ENCODE measurements at places on chromosomes 3 and 15.

- no peaks in the 10 kb centered on the region for H3K36me3 ChIP-seq
- H3K27ac ChIP-seq, result no peak overlapping the region
- no peak overlapping the region for H3K4me3 ChIP-seq
- DNase-seq, result no peak
- peaks cover 14% of the 10 kb centered on the region for H3K4me1 ChIP-seq
Observed at GRCh38 chr3:133970339-133970738, 59.4 kb downstream of the SLCO2A1 start.

DNA sequence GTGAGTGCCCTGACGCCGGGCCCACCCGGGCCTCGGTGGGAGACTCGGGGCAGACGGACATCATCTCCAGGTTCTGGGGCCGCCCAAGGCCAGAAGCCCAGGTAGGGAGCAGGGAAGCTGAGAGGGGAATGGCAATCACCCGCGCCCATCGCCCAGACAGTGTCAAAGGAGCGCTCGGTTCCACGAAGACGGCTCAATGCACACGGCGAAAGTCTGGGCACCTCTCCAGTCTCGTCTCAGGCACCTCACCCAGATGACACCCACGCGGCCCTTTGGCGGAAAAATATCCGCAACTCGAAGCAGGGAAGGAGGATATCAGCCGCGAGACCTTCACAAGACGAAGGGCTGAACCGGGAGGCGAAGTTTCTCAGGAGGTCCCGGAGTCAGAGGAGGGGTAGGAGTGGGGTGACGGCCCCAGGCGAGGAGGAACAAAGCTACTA lies 916 bp downstream of the IL17RD start:
- H3K36me3 ChIP-seq, result no peaks in the 10 kb centered on the region
- H3K27me3 ChIP-seq, result peaks cover 3% of the 10 kb centered on the region
- peak overlapping the region; percentile 99 for H3K27ac ChIP-seq
- peak; percentile 33 for DNase-seq
- peaks cover 66% of the 10 kb centered on the region for H3K4me1 ChIP-seq

- peaks cover 59% of the 10 kb centered on the region for H3K36me3 ChIP-seq
- H3K27me3 ChIP-seq, result no peaks in the 10 kb centered on the region
- peaks cover 54% of the 10 kb centered on the region for H3K4me1 ChIP-seq
- DNase-seq, result no peak
- peak overlapping the region; percentile 72 for H3K4me3 ChIP-seq
Observed at GRCh38 chr3:66418475-66418931, 82.3 kb downstream of the LRIG1 start.

DNA sequence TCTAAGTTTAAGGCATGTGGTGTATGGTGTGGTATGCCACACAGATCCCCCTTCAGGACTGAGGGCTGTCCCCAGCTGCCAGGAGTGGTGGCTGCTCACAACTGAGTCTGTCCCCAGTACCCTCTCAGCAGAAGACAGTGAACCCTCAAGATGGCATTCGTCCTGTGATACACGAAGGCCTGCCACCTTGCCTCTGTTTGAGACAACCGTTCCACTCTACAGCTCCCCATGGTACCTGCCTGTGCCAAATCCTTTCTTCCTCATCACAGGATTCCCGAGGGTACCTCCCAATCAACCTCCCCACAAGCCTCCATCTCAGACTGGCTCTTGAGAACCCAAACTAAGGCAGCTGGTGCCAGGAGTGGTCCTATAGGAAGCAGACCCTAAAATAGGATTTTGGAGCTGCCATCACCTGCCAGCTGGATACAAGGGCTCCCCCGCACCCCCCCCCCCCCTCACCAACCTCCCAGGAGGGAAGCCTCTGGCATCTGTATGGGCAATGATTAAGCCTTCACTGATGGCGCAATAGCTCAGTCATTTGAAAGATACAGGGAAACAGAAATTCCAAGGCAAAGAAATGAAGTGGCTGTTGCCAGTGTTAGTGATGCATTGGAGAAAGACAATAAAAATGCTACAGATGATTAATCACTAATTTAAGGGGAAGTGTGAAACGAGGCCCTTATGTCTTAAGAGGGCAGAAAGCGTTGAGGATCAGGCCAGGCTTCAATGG lies 230.0 kb upstream of the LYSMD4 start:
- no peaks in the 10 kb centered on the region for H3K27me3 ChIP-seq
- H3K27ac ChIP-seq, result no peak overlapping the region
- H3K4me1 ChIP-seq, result peaks cover 4% of the 10 kb centered on the region

GRCh38 chr3:182808041-182808770 lies 14.9 kb downstream of the ATP11B start:
- H3K36me3 ChIP-seq, result no peaks in the 10 kb centered on the region
- DNase-seq, result no peak
- H3K27ac ChIP-seq, result no peak overlapping the region
- H3K27me3 ChIP-seq, result no peaks in the 10 kb centered on the region

DNA sequence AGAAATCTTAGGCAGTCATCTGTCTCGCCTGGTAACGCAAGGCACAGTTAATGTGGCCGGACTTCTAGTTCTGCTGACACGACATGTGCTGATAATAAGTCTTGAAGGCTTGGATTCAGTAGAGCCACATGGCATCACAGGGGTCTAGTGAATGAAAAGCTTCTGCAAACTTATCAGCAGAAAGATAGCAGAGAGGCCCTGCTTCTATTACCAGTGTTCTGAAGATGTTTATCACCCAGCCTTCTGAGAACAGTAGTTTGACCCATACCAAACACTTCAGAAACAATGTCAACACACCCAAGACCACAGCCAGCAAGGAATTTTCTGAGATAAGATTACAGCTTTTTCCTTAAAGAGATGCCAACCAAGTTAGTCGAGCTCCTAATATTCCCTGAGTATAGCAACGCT lies 102.7 kb upstream of the UMPS start:
- peaks cover 15% of the 10 kb centered on the region for H3K4me1 ChIP-seq
- no peak overlapping the region for H3K27ac ChIP-seq
- no peaks in the 10 kb centered on the region for H3K27me3 ChIP-seq
- H3K36me3 ChIP-seq, result no peaks in the 10 kb centered on the region
- DNase-seq, result no peak

GRCh38 chr3:146468234-146468633 lies 1.1 kb downstream of the PLSCR2 start:
- no peak for DNase-seq
- no peaks in the 10 kb centered on the region for H3K27me3 ChIP-seq
- no peak overlapping the region for H3K4me3 ChIP-seq

- no peaks in the 10 kb centered on the region for H3K27me3 ChIP-seq
- no peak overlapping the region for H3K4me3 ChIP-seq
- no peak overlapping the region for H3K27ac ChIP-seq
Observed at GRCh38 chr3:49378249-49378895, 20.2 kb upstream of the GPX1 start.

- no peak overlapping the region for H3K27ac ChIP-seq
- DNase-seq, result no peak
- H3K27me3 ChIP-seq, result no peaks in the 10 kb centered on the region
- peaks cover 19% of the 10 kb centered on the region for H3K4me1 ChIP-seq
- no peaks in the 10 kb centered on the region for H3K36me3 ChIP-seq
- H3K4me3 ChIP-seq, result no peak overlapping the region
Observed at GRCh38 chr3:78846718-78847117, 921.1 kb downstream of the ROBO1 start.

DNA sequence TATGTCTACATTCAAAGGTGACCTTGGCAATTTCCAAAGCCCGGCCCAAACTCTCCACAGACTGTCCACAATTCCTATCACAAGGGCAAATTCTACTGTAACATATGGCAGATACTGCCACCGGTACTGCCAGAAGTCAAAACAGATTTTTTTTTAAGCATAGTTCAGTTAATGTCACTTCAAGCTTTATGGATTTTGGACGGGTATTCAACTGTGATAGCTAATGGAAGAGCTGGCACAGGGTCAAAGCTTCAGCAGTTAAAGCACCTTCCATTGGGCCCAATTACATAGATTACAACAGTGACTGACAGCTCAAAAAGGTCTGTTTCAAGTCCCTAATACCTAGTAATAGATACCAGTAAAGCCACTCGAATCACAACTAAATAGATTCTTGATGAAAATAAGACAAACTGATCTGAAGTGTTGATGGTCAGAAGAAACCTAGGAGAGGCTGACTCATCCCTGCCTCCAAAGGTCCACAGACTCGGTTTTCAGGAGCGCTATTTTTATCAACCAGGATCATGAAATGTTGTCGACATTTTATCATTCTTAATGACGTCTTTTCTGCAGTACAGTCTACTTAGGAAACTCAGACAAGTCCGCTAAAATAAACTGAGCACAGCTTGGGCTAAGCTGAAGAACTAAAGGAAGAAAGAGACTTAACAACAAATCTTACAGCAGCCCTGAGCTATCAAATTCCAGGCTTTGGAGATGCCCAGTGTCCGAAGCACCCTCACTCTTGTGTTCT lies 38.7 kb downstream of the ANXA2 start:
- H3K4me1 ChIP-seq, result peaks cover 12% of the 10 kb centered on the region
- H3K4me3 ChIP-seq, result no peak overlapping the region
- no peak overlapping the region for H3K27ac ChIP-seq
- H3K27me3 ChIP-seq, result no peaks in the 10 kb centered on the region
- DNase-seq, result no peak

DNA sequence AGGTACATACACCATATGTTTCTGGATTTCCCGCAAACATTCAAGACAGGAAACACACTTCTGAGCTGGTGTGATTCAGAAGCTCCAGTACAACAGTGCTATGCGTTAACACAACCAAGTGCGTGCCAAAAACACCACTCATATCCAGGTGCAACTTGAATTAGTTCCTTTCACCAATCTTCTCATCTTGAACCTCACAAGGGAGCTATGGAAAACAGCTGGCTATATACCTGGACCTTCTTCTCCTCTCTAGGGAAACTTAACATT lies 31.3 kb downstream of the SUSD5 start:
- no peaks in the 10 kb centered on the region for H3K36me3 ChIP-seq
- H3K27me3 ChIP-seq, result no peaks in the 10 kb centered on the region
- DNase-seq, result no peak
- peaks cover 5% of the 10 kb centered on the region for H3K4me1 ChIP-seq

DNA sequence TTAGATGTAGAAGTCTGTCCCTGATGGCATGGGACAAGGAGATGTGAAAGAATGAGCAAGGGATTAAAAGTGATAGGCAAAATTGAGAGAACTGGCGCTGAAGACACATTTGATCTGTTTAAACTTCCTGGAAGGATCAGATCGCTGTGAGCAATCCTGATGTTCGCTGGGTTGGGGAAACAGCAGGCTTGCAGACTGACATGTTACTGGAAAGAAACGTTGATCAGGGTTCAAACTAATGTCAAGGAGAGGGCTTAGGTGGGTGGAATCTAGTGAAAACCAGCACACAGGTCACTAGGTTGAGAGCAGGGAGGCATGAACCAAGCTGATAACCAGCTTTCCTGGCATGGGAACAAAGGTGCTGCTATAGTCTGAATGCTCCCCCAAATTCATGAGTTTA lies 34.5 kb upstream of the SPTSSB start:
- no peak overlapping the region for H3K4me3 ChIP-seq
- H3K27me3 ChIP-seq, result no peaks in the 10 kb centered on the region
- no peak overlapping the region for H3K27ac ChIP-seq
- H3K4me1 ChIP-seq, result peaks cover 8% of the 10 kb centered on the region
- DNase-seq, result no peak

DNA sequence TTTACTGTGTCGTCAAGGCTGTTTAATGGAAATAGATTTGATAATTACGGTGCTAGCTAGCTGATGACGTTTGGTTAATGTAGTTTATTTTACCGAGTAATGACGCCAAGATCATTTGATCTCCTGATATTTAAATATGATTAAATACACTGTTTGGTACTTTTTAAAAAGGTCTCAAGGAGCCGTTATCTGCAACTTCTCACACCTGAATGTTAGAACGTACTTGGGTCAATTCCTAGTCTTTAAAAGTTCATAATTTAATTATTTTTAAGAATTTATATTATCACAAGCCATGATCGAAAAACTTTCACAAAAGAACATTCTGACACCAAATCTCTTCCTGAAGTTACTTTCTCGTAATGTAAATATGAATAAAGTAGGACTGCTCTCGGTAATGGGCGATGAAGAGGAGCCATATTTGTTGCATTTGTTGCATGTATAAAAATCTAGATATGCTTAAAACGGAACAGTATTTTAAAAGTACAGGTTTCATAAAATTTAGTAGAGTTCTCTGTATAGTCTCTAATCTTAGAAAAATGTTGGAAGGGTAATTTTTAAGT lies 16.2 kb upstream of the CHD2 start:
- no peak for DNase-seq
- H3K4me3 ChIP-seq, result peak overlapping the region; percentile 97
- peaks cover 64% of the 10 kb centered on the region for H3K4me1 ChIP-seq
- peaks cover 6% of the 10 kb centered on the region for H3K27me3 ChIP-seq
- peak overlapping the region; percentile 99 for H3K27ac ChIP-seq
- peaks cover 33% of the 10 kb centered on the region for H3K36me3 ChIP-seq

GRCh38 chr3:186532598-186533072 lies 11.5 kb downstream of the CRYGS start:
- DNase-seq, result peak; percentile 26
- H3K27ac ChIP-seq, result peak overlapping the region; percentile 100
- H3K4me1 ChIP-seq, result peaks cover 28% of the 10 kb centered on the region
- H3K27me3 ChIP-seq, result no peaks in the 10 kb centered on the region
- no peaks in the 10 kb centered on the region for H3K36me3 ChIP-seq

GRCh38 chr3:126883241-126883640 lies 99.7 kb upstream of the PLXNA1 start:
- peaks cover 39% of the 10 kb centered on the region for H3K4me1 ChIP-seq
- no peaks in the 10 kb centered on the region for H3K27me3 ChIP-seq
- peak overlapping the region; percentile 27 for H3K27ac ChIP-seq
- no peak overlapping the region for H3K4me3 ChIP-seq
- no peaks in the 10 kb centered on the region for H3K36me3 ChIP-seq

GRCh38 chr15:78739996-78740903 lies 71.0 kb downstream of the ADAMTS7 start:
- peaks cover 6% of the 10 kb centered on the region for H3K4me1 ChIP-seq
- peaks cover 2% of the 10 kb centered on the region for H3K27me3 ChIP-seq
- H3K4me3 ChIP-seq, result no peak overlapping the region
- peak; percentile 57 for DNase-seq
- H3K36me3 ChIP-seq, result no peaks in the 10 kb centered on the region
- no peak overlapping the region for H3K27ac ChIP-seq

GRCh38 chr15:67724691-67725375 lies 100.5 kb upstream of the SKOR1 start:
- peaks cover 16% of the 10 kb centered on the region for H3K4me1 ChIP-seq
- no peaks in the 10 kb centered on the region for H3K27me3 ChIP-seq
- H3K4me3 ChIP-seq, result no peak overlapping the region
- no peaks in the 10 kb centered on the region for H3K36me3 ChIP-seq
- no peak overlapping the region for H3K27ac ChIP-seq
- DNase-seq, result no peak

- no peak overlapping the region for H3K4me3 ChIP-seq
- H3K36me3 ChIP-seq, result no peaks in the 10 kb centered on the region
- DNase-seq, result peak; percentile 16
- H3K27me3 ChIP-seq, result no peaks in the 10 kb centered on the region
- H3K4me1 ChIP-seq, result no peaks in the 10 kb centered on the region
Observed at GRCh38 chr3:70358978-70359580, 46.6 kb upstream of the MDFIC2 start.

DNA sequence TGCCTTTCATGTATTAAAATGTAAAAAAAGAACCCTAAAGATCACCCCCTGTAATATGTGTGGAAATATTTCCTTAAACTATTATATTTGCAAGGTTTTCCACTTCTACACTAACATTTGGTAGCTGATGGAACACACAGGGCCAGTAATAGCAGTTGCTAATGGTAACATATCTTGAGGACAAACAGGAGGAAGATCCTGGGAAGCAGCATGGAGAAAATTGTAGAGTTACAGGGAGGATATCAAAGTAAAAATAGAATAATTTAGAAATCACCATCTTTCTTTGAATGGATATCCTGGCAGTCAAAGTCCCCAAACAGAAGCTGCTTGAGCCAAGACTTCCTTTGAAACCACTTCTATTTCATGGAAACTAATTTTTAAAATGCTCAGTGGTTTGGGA lies 29.5 kb upstream of the OSTN start:
- no peaks in the 10 kb centered on the region for H3K4me1 ChIP-seq
- no peak overlapping the region for H3K4me3 ChIP-seq
- no peaks in the 10 kb centered on the region for H3K36me3 ChIP-seq
- no peaks in the 10 kb centered on the region for H3K27me3 ChIP-seq
- no peak for DNase-seq
- no peak overlapping the region for H3K27ac ChIP-seq
